Forelimb muscle (tissue), 1 donor: ENCODE measurements at places on chromosomes 4 and X. TPM values are rescaled to one million over a fixed set of nuclear protein-coding genes. Genes with fewer than 3 reads are reported as not detected.

COL4A6 gene
- 1.7 TPM for polyA plus RNA-seq

SLC6A8 gene
- 40.6 TPM for polyA plus RNA-seq

- no peak for DNase-seq
Measured at GRCh38 chr4:56391270-56391669, 4.0 kb upstream of the AASDH start.

DNA sequence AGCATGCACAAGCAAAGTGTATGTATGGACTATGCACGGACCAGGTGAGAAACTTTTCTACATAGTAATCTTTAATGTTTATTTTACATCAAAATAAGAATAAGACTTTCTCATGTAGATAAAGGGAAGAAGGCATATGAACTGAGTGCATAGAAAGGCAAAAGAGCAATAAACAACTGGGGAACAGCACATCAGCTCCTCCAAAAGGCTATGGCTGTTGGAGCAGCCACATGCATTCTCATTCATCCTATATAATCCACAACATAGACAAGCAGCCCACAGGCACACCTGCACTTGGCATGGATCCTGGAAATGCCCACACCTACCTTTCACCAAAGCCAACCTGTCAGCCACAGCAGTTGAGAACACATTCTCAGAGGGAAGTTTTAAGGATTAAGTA, 586.9 kb upstream of the INTU start:
- no peak for DNase-seq

DNA sequence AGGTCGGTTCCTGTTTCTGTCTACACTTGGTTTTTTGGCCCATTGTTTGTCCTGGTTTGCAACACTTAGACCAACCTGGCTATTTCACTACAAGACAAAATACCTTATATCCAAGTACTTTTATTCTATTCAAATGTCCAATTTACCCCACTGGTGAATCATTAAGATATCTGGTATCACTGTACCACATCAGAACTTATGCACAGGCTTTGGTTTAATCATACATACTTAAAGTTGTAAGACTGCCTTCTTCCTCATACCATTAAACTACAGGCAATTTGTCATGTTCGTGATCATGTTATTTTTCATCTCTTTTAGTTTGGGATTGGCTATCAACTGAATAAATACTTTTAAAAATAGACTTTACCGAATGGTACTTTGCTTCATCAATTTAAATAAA, 53.0 kb upstream of the ATOH1 start:
- DNase-seq, result no peak

DNA sequence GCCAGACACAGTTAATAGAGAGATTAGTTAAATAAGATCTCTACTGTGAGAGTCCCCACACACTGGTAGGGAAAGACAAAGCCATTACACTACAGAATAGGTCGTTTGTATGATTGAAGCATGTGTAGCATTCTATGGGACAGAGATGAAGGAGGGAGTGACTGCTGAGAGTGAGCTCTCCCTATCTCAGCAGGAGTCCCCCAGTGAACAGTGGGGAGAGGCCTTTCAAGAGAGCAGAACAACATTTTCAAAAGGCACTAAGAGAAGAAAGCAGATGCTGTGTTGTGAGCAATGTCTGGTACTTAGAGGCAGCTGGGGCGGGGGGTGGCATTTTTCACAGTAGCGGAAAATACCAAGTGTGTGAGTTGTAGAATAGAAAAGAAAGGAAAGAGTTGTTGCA, 413.6 kb downstream of the AFF2 start:
- no peak for DNase-seq

GRCh38 chrX:70494441-70494840, 49.8 kb downstream of the DLG3 start:
- DNase-seq, result no peak

DNA sequence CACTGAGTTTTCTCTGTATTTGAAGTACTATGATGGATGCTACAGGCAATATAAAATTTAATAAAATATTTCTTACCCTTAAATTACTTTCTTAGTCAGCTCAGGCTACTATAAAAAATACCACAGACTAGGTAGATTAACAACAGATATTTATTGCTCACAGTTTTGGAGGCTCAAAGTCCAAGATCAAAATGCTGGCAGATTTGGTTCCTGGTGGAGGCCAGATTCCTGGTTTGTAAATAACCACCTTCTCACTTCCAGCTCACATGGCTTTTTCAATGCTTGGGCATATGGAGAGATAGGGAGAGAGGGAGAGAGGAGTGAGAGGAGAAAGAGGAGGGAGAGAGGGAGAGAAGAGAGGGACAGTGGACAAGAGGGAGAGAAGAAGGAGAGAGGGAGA, 24.5 kb upstream of the PACRGL start:
- DNase-seq, result no peak
